ENCODE measurements at places on chromosomes 16 and 17.

- no peak for DNase-seq
Observed at GRCh38 chr16:620700-621525, 9.9 kb upstream of the WFIKKN1 start.

GRCh38 chr17:4786106-4786511 is at the start of gene VMO1:
Gene VMO1 (minus strand): TSS chr17:4786364. CDS start chr17:4786352, 12 bp downstream.
- no peak for DNase-seq

GRCh38 chr17:43043307-43043706 is 18.3 kb downstream of the RND2 start:
- no peak for DNase-seq

DNA sequence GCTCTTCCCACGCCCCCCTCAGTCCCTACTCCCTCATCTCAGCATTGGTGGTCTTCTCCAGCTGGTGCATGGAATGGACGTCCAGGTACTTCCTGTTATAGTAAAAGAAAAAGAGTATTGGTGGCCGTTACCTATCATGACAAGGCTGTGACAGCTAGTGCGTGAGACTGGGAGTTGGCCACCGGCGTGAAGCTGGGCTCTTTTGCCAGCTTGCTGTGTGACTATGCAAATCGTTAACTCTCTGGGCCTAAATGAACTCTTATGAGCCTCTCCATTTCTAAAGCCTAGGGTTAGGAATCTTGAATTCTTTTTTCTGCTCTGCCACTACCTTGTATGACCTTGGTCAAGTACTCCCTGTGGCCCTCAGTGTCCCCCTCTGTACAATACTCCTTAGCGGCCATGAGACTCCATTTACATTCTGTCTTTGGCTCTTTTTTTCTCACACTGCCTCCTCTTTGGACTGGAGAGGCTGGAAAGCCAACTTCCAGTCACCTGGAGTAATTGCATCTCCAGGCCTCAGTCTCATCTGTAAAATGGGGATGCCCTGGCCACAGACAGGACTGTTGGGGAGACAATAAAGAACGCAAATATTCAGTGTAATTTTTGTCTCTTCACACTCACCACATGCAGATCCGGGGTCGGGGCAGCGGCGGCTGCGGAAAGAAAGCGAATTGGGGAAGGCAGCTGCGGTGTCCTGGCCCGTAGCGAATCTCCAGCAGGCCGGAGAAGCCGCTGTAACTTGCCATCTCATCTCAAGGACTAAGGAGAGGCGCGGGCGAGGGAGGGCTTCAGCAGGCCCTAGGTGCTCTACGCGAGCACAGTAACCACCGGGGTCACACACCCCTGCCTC is 1.1 kb downstream of the CFAP119 start:
- no peak for DNase-seq

DNA sequence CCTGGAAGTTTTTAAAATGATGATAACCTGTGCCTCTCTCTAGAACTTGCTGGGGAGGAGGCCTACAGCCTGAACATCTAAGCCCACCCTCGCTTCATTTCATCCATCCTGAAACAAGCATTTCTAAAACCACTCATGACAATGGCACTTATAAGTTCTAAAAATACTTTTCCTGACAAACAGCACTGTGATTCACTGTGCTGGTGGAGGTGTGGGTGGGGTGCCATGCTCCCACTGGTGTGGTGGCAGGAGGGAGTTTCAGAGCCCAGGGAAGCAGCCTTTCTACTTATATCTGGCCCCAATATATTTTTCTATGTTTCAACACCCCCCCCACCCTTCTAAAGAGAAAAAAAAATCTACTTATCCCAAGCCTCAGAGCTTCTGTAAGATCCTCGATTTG is 52.6 kb downstream of the RAB11FIP4 start:
- DNase-seq: no peak

DNA sequence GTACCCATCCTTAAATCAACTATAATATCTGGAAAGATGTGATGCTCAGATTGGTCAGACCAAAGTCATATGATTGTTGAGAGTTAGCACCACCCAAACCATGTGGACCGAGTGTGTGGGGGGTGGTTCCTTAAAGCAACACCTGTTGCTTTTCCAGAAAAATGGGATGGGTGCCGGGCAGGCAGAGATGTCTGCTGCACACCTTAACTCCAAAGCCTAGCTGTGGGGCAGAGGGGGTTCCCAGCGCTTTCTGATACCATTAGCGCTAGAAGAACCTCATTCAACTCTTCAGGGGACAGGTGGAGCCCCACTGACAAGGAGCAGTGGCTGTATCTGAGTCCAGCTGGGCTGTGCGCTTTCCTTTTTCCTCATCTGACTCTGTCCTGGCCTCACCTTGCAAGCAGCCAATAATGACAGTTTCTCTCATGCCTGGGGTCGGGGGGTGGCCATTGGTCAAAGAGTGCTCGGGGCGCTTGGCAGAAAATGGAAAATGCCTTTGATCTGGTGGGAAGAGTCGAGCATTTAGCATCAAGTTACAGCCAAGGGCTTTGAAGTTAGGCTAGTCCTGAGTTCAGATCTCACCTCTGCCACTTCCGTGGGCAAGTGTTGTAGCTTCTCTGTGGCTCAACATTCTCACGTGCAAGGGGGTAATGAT is 82.6 kb downstream of the IRX3 start:
- no peak for DNase-seq

DNA sequence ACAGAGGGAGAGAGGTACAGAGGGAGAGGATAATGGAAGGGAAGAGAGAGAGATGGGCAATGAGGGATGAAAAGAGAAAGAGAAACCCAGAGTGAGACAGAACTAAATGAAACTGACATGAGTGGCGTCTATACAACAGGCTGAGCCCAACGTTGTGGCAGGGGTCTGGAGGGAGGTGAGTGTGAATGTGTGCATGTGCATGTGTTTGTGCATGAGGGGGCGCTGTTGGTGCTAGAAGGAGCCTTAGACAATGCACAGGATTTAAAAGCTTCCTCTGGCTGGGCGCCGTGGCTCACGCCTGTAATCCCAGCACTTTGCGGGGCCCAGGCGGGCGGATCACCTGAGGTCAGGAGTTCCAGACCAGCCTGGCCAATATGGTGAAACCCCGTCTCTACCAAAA is 454.8 kb upstream of the CDH11 start:
- no peak for DNase-seq

GRCh38 chr17:39556423-39556822 is 51.3 kb downstream of the NEUROD2 start:
- no peak for DNase-seq

GRCh38 chr17:65030618-65031017 is 25.9 kb downstream of the GNA13 start:
- DNase-seq: no peak

DNA sequence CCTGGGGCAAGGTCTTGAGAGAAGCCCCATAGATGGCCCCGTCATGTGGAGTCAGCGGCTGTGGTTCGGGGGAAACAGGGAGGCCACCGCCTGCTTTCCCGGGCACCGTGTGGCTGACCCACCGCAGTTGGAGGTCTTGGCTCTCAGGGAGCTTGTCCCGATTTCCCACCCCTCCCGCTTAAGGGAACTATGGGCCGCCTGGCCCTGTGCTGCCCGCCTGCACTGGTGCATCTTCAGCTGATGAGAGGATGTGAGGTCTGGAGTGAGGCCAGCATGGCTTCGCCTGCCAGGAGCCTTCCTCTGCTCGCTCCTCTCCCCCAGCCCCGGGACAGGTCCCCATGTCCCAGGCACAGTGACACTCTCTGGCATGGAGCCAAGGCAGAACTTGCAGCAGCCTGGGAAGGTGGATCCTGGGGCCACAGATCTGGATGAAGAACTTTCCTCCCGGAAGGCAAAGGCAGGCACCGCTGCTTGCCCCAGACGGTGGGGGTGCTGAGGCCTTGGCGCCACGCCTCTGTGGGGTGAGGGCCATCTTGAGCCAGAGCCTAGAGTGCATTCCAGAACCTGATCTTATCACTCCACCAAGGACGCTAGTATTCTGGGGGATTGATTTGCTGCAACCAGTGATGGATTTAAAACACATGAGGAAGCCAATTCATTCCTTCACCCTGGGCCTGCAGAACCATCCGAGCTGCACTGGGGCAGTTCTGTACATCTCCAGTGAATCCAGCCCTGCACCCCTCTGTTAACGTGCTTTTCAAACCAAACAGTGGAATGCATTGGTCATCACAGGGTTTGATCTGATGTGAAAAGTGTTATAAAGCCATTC is 178.6 kb upstream of the TNRC6C start:
- no peak for DNase-seq

GRCh38 chr17:43839670-43840108 is 6.7 kb upstream of the MPP3 start:
- DNase-seq: no peak

- no peak for DNase-seq
Observed at GRCh38 chr17:67369676-67370075, 3.3 kb upstream of the PSMD12 start.

DNA sequence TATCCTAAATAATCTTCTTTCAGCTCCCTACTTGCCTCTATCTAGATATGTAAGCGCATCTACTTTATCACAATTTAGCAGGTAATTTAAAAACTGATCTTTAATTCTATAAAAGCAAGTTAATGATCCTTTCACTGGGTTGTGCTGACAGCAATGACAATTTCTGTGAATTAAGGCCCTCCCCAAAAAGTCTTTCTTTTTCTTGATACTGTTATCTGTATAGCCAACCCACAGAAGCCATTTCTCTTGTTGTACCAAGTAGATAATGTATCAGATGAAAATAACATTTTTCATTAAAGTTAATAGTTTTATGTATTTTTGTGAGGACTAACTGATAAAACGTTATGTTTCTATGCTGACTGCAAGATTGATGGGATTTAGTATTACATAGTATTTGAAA is 3.8 kb downstream of the ZPBP2 start:
- no peak for DNase-seq

DNA sequence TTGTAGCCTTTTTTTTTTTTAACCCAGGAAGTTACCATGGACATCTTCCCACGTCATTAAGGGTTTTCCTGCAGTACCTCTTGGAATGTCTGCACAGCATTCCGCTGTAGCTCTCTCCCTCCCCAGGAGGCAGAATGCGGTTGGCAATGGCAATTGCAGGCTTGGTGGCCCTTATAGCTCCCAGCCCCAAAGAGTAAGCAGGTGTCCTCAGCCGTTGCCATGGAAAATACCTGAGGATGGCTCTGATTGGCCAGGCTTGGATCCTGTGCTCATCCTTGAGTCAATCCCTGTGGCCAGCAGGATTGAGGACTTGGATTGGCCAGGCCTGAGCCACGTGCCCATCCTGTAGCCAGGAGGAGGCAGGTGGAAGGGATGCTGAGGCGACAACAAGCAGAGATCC is 15.5 kb upstream of the TIMP2 start:
- DNase-seq: no peak

GRCh38 chr16:474420-475122 is 49.1 kb downstream of the RAB11FIP3 start:
- no peak for DNase-seq

DNA sequence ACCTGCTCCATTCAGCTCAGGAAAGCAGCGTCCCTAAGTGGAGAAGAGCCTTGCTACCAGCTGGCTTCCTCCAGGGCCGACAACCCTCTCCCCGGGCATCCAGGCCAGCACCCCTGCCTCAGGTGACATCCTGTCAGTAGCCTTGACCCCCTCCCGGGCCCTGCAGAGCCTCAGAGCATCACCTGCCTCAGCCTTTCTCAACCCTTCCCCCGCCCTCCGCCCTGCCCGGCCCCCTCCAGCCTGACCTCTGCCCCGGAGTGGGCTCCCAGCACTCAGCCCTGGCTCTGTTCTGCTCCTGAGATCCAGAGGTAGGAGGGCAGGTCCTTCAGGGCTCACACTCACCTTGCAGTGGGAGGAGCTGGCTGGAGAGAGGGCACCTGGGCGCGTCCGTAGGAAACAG is 73.8 kb upstream of the METRNL start:
- DNase-seq: no peak

- DNase-seq: no peak
Observed at GRCh38 chr16:68490829-68491575, 42.7 kb upstream of the SMPD3 start.

GRCh38 chr17:47286198-47286914 is 32.7 kb downstream of the ITGB3 start:
- no peak for DNase-seq

DNA sequence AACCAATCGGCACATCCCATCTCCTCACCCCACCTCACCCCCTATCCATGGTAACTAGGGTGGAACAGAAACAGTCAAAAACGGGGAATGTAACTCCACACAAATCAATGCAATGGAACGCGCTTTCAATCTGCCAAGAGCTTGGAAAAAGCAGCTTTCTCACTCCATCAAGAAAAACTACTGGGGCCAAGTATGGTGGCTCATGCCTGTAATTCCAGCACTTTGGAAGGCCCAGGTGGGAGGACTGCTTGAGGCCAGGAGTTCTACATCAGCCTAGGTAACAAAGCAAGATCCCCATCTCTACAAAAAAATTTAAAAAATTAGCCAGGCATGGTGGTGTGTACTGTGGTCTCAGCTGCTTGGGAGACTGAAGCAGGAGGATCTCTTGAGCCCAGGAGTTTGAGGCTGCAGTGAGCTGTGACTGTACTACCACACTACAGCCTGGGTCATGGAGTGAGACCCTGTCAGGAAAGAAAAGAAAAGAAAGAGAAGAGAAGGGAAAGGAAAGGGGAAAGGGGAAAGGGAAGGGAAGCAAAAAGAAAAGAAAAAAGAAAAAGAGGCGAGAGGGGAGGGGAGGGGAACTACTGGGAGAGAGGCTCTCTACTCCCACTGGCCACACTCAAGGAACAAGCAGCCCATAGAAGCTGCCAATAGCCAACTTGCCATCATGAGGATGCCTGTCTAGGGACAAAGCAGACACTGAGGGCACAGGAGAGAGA is 38.9 kb downstream of the ARHGAP17 start:
- no peak for DNase-seq

DNA sequence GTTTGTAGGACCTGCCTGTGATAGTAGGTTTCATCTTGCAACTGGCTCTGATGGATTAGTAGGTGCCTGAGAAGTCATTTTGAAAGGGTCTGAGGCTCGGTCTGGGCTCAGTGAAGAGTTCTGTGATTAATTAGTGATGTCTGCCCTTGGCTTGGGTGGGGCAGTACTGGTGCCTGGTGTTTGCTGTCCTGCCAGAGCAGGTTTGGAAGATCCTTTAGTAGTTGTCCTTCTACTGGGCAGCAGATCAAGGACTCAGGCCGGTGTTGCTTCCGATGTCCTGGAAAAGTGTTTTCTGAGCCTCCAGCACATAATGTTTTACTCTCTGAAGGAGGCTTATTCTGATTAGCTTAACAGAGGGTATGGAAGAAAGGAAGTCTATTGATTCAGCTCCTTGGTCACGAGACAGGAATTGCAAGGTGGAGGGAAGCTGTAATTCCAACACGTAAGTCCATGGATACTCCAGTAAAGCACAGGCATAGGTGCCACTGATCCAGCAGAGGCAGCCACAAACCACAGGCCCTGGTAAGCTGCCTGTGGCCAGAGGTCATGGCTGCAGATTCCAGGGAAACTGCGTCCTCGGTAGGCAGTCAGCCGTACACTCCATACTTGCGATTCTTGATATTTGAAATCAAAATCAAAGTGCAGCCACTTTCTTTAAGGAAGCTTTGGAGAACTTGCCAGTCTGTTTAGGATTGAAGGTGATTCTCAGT is 18.7 kb downstream of the HLF start:
- no peak for DNase-seq

All from stimulated activated CD4-positive, alpha-beta T cell treated with anti-CD3 and anti-CD28 coated beads, TNF-alpha, amount 100 ng/mL, for 24 hours (primary cell).